ENCODE measurements at places on chromosomes 5 and 9.

- DNase-seq = no peak
Observed at GRCh38 chr9:76818271-76818670, 54.0 kb downstream of the PCA3 start.

- DNase-seq = peak; percentile 18
Observed at GRCh38 chr9:33687779-33688178, 107.6 kb upstream of the PRSS3 start.

DNA sequence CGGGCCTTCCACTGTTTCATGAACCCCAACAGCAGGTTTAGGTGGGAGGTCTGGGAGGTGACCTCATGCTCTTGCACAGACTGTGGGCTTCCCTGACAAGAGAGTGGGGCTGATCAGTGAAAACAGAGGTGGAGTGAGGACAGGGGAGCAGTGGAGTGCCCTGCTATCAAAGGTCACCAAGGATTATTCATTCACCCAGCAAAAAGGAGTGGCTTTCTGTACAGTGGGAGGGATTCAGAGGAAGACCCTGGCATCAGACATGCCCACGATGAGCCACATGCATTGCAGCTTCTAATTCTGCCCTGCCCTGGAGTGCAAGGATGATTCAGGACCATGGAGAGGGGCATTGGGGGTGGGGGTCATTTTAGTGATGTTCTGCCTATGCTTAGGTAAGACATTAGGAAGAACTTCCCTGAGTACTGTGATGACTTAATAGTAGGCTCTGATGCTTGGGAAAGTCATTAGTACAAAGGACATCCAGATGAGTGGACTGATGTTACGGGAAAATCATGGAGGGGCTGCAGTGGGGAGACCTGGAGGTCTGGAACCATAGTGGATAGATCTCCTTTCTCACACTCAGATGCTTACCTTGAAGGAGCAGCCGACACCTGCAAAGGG lies 12.8 kb downstream of the TRAF1 start:
- no peak for DNase-seq

DNA sequence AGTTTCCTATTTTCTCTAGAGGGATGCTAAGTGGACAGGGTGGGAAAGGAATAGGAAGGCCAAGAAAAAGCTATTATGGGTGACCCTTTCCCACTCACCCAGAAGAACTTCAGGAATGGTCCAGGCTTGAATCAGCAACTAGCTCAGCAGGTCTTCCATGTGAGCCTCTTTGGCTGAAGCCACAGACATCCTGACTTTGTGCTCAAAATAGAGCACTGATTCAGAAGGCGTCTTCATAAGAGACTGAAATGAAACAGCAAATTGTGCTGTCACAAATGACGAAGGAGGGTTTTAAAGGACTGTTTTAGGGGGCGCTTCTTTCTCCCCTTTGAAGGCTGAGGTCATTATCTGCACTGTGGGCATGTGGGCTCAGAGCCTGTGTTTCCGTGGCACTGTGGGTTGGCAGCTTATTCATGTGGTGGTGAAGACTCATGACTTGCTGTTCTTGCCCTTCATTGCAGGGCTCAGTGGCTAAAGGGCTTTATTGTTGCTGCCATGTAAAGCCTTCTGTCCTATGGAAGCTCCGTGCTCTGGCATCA lies 65.8 kb upstream of the NFIL3 start:
- DNase-seq = no peak

GRCh38 chr9:135165003-135165711 lies 77.7 kb downstream of the OLFM1 start:
- no peak for DNase-seq

DNA sequence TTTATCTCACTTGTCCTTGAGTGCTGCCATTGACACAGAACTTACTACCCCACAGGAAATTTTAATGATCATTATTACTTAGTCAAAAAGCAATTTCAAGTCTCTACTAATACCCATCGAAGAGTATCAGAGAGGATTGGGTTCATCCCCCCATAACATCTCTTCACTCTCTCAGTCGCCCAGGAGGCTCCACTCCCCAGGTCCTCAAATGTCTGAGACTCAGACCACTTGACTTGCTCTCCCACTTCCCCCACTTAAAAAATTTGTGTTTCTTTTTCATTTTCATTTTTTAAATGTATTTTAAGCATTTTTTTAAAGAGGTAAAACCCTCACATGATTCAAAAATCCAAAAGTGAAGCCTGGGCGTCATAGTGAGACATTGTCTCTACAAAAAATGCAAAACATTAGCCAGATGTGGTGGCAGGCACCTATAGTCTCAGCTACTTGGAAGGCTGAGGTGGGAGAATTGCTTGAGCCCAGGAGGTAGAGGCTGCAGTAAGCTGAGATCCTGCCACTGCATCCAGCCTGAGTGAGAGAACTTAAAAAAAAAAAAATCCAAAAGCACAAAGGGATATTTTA lies 56.8 kb upstream of the TRAF1 start:
- DNase-seq = no peak

- DNase-seq = no peak
Observed at GRCh38 chr5:65886387-65886786, 40.0 kb upstream of the ERBIN start.

- DNase-seq = no peak
Observed at GRCh38 chr9:89749500-89750116, 144.8 kb downstream of the GADD45G start.

GRCh38 chr9:129962889-129963703 lies 79.9 kb downstream of the FNBP1 start:
- no peak for DNase-seq

GRCh38 chr9:7975336-7975735 lies 175.8 kb upstream of the DMAC1 start:
- DNase-seq = no peak

GRCh38 chr5:141825241-141825671 lies 53.0 kb downstream of the PCDH1 start:
- DNase-seq = no peak

DNA sequence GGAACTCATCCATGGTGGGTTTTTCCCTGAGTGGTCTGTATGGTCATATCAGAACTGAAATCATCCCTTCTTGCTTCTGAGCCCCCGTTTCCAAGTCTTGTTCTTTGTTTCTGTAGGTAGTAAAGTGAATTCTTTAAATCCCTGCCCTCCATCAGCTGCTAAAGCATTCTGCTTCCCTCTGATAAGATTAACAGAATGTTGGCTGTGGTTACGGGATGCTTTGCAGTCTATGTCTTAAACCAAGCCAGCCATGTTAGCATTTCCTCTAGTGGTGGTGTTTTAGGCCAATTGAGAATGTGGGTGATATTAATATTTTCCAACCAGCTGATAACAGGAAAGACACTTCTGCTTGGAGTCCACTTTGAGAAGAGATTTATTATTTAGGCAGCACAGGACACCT lies 22.0 kb upstream of the KCNIP1 start:
- no peak for DNase-seq

DNA sequence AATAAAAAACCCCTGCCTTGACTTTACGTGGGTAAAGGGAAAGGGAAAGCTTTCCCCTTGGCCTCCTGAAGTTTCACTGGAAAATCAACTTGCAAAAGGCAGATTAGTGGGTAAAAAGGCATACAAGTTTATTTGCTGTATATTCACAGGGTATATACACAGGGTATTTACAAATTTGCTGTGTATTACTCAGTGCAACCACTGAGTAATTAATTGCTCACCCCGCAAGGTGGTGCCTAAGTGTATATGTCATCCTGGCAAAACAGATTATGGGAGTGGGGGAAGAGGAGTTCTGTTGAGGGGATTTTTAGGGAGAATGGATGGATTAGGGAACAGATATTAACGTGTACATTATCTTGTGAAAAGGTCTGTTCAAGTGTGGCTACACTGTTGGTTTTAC lies 7.1 kb upstream of the RARS1 start:
- no peak for DNase-seq

DNA sequence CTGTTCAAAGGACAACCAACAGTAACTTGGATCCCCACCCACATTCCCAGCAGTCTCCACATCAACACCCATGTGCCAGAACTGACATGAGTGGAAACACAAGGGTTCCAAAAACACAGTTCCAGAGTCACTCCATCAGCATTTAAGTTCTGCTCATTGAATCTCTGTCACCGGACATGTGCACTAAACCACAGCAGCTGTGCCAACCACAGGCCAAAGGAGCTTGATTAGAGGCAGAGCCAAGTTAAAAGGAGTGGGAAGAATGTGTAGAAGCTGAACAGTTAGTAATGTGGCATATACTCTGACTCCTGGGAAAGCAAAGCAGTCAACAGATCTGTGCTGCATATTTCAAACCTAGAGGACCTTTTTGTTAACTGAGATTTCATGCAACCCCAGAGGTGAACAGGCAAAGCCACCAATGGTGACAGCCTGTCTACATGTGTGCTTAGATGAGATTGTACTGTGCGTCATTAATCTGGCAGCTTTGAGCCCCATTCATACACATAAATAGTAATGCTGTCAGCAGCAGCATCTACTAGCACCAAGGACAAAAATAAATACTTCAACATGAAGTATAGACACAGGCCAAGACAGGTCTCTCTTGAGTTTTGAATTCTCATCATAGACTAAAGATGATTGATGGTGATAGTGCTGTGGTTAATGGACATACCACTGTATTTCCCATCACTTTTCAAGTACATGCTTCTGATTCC lies 16.4 kb upstream of the FST start:
- no peak for DNase-seq

DNA sequence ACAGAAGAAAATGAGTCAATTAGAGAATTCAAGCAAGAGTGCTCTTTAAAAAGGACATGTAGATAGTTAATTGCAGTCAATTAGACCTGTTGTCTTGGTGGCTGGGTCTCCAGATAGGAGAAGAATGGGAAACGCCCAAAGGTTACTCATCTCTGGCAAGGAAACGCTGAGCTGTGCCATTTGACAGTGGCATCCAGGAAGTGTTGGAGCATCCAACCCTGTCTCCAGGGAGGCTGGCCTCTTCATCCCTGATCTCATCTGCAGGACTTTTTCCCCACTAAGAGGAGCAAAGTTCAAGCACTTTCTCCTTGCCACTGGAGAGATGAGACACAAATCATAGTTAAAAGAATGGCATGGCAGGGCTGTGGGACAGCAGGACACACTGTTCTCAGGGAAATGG lies 111.7 kb upstream of the MSX2 start:
- DNase-seq = no peak

GRCh38 chr9:17802249-17802857 lies 223.5 kb downstream of the SH3GL2 start:
- DNase-seq = no peak

- DNase-seq = no peak
Observed at GRCh38 chr9:124221676-124222075, 36.1 kb upstream of the NEK6 start.

GRCh38 chr5:166074582-166075481 lies 2216.6 kb upstream of the WWC1 start:
- DNase-seq = no peak

DNA sequence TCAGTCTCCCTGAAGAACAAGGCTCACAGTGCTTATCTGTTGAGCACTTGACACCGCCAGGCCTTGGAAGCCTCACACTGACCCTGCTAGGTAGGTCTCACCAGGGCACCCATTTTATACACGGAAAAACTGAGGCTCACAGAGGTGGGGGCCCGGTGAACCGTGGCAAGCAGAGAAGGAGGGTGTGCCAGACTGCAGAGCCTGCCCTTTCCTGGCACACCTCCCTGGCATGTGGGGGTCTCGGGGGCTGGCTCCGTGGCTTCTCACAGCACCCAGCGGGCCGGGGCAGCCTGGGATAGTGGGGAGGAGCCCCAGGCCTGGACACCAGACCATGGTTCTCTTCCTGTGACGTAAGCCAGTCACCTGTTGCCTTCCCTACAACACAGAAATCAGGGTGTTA lies 53.7 kb upstream of the IER5L start:
- DNase-seq = no peak

DNA sequence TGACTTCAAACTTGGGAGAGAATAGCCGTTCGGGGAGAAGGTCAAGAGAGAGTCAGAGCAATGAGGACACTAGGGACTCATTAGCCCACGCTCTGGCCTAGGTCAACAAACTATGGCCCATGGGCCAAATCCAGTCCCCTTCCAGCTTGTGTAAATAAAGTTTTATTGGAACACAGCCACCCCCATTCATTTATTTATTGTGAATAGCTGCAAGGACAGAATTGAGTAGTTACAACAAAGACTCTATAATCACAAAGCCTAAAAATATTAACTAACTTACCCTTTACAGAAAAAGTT lies 33.1 kb upstream of the TRIM32 start:
- no peak for DNase-seq
